ENCODE measurements at places on chromosomes 1 and 21. TPM values are rescaled to one million over a fixed set of nuclear protein-coding genes. Genes with fewer than 3 reads are reported as not detected.

Gene PCAT6
- 0.82 TPM for total RNA-seq

- DNase-seq: no peak
Measured at GRCh38 chr1:24640288-24640687, 2.8 kb upstream of the SRRM1 start.

GRCh38 chr1:207059881-207060280 lies 6.8 kb downstream of the PFKFB2 start:
- no peak for DNase-seq

GRCh38 chr1:53956308-53957168 lies 10.4 kb downstream of the LRRC42 start:
- no peak for DNase-seq

- no peak for DNase-seq
Measured at GRCh38 chr1:101497881-101498559, 261.2 kb downstream of the S1PR1 start.

- DNase-seq: no peak
Measured at GRCh38 chr1:98232678-98233077, 311.8 kb upstream of the DPYD start.

Gene LRRC42
- 11.0 TPM for total RNA-seq

DNA sequence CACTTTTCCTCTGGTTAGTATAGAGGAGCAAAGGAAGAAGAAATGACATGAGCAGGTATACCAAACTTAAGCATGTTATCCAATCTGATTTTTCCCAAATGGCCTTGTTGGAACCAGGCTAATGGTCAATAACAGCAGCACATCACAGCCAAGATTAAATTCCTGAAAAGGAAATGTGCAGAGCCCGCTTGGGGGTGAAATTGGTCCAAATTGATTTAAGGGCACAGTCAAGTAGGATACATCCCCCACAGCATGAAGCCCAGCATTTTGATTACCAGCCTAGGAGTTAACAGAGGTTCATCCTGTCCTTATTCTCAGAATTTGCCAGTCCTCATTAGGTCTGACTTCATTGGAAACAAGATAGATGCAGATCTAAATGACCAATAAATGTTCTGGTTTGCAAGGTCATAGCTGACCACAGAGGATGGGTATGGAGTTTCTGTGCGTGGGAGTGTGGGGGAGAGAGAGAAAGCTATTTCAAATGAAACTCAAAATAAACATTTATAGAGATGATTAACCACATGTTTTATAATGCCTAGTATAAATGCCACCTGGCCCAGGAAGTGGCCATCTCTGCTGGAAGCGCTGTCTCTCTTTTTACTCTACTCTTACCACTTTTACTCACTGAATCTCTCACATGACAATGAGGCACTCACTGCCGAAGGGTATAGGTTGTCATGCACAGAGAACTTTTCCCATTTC lies 38.7 kb downstream of the RGS5 start:
- DNase-seq: no peak

Gene ELF3
- 1.2 TPM for total RNA-seq

Gene SLAMF7
- total RNA-seq: 63.5 TPM

DNA sequence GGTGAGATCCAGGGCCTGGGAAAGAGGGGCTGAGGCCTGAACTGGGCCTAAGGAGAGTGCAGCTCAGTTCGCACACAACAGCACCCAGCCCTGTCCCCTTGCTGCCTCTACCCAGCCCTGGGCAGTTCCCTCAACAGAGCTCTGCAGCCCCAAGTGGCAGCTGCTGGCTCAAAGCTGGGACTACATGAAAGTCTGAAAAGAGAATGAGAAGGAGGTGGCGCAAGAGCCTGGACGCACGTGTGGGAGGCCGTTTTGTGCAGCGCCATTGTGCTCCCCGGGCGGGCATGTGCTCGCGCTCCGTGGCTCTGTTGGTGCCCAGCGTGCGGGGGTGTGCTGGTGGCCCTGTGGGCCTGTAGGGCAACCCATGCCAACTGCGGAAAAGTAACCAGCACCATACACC lies 10.3 kb downstream of the GPR37L1 start:
- no peak for DNase-seq

Gene DYRK3
- total RNA-seq: 4.3 TPM

GRCh38 chr1:94061513-94062443 lies 59.2 kb downstream of the ABCA4 start:
- no peak for DNase-seq

- DNase-seq: no peak
Measured at GRCh38 chr1:7842517-7842916, 10.3 kb downstream of the UTS2 start.

GRCh38 chr21:36744560-36745231 lies 45.8 kb downstream of the SIM2 start:
- DNase-seq: peak; percentile 73

Gene NECTIN4
- total RNA-seq: not detected

- peak; percentile 84 for DNase-seq
Measured at GRCh38 chr1:41662765-41663437, 178.4 kb upstream of the EDN2 start.

- peak; percentile 43 for DNase-seq
Measured at GRCh38 chr1:22816803-22817202, 106.2 kb downstream of the EPHB2 start.

DNA sequence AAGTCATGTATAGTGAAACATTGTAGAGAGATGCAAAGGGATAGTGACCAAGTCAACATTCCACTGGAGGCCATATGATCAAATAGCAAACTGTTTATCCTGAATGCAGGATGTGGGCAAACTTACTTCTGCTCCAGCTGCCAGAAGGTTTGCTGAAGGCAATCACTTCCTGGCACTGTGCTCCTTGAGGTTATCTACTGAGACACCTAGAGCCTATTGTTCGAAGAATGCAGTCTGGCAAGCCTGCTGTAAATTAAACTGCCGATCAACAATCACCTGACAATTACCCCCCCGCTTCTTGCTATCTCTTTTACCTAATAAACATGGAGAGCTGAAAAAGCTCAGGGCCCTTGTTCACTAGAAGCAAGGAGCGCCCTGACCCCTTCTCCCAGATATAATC lies 139.4 kb upstream of the B3GALT2 start:
- no peak for DNase-seq

DNA sequence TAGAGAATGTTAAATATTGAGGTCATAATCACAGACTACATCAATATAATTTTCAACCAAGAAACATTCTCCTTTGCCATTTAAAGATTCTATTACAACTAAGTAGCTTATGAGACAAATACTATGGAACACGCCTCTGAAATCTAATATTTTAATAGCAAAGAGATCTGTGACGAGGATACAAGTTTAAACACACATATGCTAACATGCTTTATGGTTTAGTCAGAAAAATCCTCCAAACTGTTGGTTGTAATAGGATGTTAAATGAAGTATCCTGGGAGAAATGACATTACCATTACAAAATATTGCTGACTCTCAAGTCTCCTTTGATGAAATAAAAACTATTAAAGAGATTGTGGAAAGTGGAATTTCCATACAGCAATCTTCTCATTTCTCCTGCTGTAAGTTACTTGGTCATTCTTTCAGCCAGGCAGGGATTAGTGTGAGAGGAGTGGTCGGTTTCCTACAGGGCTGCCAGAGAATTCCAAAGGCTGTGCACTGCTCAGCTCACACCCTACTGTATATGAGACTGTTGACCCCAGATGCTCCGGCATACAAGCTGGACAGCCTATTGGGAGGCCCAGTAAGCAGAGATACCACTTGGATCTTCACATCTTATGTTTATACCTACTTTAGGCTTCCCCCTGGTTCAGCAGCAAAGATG lies 26.6 kb downstream of the SCYL3 start:
- no peak for DNase-seq

Gene CASQ1
- not detected for total RNA-seq

Gene CHML
- 14.2 TPM for total RNA-seq

GRCh38 chr21:25170681-25171080 lies 436.6 kb downstream of the MRPL39 start:
- DNase-seq: no peak

GRCh38 chr21:26617176-26617575 lies 44.1 kb upstream of the CYYR1 start:
- DNase-seq: no peak

DNA sequence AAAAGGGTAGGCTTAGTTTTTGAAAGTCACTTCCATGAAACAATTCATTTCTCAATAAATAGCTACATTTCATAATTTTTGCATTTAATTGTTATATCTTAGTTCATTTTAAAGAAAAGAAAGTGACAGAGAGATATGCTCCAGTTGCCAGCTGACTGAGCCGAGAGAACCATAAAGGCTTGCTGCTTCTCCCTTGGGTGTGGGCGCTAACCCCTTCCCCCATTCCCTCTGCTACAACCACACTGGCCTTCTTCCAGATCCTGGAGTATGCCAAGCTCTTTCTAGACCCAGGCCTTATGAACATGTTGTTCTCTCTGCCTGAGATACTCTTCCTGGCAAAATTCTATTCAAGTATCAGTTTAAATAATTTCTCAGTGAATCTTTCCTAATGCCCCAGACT lies 12.3 kb downstream of the SORT1 start:
- DNase-seq: no peak

Gene ACTL8
- total RNA-seq: not detected

- no peak for DNase-seq
Measured at GRCh38 chr1:178713259-178713658, 11.8 kb upstream of the RALGPS2 start.

Gene LCE1E
- total RNA-seq: not detected

- no peak for DNase-seq
Measured at GRCh38 chr1:182003953-182004586, 57.4 kb downstream of the ZNF648 start.

Gene KCNC4
- 10.6 TPM for total RNA-seq

Gene EDN2
- total RNA-seq: not detected

DNA sequence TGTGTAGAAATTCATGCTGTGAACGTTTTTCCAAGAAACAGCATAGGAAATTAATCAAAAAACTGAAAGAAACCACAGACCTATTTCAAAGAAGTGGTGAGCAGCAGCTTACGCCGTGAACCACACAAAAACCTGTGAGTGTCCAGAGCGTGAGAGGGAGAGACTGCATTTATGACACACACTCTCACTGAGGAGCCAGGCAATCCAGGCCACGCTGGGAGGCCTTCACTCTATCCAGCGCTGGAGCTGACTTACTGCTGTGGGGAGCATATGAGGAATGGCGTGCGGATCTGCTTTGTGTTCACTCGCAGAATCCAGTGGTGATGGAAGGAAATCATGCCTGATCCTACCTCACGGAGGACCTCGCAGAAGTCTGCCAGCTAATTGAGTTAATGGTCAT lies 12.7 kb downstream of the ADAMTS1 start:
- no peak for DNase-seq
